ENCODE measurements at places on chromosomes 1 and 21.

- no peak for DNase-seq
These were observed 35.1 kb downstream of the FRRS1 start for GRCh38 chr1:99731384-99731783.

DNA sequence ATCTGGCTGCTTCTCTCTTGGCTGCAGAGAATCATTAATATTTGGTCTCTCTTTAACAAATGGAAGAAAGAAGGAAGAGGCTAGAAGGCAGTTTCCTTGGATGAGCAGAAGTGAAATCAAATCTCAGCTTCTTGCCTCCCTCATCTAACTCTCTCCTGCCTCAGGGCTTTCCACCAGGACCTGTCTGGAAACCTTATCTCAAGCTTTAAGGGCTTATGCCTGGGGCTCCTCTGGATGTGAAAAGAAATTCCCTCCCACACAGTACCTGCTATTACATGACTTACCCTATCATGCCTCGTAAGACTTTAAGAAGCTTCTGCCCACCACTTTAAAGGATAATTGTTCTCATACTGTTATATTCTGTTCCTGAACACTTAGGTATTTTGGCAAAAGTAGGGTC lies 8.9 kb downstream of the VTCN1 start:
- DNase-seq, result no peak

DNA sequence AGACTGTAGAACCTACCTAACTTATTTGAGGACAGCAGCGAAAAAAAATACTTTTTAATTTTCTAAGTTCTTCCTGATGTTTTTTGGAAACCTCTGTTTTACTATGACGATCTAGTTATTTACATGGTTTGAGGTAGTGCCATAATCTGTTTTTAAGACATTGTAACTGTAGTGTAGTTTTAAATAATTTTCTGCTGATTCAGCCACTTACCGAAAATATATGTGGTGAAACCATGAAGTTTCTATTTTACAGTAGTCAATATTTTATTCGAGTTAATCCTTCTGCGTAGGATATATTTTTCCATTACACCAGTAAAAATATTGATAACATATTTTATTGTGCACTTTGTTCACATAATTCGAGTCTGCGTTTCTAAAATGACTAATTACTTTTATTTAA lies 121.7 kb upstream of the RRP15 start:
- DNase-seq, result no peak

DNA sequence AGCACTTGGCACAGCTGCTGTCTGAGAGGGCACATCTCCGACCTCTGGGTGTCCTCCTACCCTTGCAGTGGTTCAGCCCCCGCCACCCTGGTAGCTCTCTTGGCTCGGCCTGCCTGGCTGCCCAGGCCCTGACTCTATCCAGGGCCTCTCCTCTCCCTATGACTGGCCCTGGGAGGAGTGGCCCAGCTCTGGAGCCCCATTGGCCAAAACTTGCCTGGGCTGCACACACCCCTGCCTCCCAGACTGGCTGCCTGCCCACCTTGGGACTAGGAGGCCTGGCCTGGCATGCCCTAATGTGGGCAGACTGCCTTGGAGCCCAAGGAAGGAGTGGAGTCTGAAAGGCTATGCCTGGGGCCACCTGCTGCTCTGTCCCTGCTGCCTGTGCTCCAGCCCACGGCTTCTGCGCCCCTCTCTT lies 33.6 kb downstream of the ACOT11 start:
- no peak for DNase-seq

DNA sequence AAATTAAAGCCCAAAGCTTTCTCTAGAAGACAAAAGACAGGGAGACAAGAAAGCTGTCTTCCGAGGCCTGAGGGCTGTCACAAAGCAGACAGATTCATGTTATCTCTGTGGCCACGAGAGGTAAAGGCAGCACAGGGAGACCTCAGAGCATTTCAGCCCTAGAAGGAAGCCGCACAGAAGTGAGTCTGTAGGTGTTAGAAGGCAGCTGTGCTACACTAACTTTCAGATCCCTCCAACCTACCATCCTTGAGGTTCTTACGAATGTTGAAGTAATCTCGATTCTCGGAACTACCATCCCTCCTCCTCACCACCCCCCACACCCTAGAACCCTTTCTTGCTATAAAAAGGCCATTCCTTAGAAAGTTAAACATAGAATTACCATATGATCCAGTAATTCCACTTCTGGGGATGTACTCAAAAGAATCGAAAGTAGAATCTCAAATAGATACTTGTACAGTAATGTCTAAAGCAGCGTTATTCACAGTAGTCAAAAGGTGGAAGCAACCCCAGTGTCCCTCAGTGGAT lies 21.5 kb upstream of the LYST start:
- DNase-seq, result no peak

- DNase-seq, result peak; percentile 67
These were observed 324.2 kb downstream of the HLX start for GRCh38 chr1:221203224-221204054.

GRCh38 chr1:87826681-87827251 lies 498.1 kb downstream of the LMO4 start:
- DNase-seq, result no peak

GRCh38 chr1:47440599-47441081 lies 2.8 kb downstream of the FOXD2 start:
- no peak for DNase-seq

DNA sequence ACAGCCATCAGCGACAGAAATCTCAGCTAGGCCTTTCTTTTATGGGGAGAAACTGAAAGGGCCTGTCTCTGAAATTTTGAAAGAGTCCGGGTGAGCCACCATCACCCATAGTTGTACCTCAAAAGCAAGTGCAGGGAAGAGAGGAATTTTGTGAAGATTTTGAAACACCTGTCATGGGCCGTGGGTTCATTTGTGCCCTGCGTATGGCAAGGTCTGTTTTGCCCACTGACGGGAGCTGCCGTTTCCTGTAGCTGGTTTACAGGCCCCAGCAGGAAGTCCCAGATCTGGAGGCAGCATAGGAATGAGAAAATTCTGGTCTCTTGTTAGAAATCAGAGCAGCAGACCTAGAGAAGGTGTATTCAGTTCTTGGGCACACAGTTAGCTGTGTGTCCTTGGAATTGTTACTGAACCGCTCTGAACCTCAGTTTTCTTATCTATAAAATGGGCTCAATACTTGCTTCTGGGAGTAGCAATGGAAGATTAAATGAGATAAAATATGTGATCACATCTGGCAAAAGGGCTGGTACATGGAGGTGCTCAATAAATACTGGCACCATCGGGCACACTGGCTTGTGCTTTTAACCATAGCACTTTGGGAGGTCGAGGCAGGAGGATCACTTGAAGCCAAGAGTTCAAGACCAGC lies 52.5 kb downstream of the MAN1C1 start:
- no peak for DNase-seq
